ENCODE measurements at places on chromosomes 2 and 18.

DNA sequence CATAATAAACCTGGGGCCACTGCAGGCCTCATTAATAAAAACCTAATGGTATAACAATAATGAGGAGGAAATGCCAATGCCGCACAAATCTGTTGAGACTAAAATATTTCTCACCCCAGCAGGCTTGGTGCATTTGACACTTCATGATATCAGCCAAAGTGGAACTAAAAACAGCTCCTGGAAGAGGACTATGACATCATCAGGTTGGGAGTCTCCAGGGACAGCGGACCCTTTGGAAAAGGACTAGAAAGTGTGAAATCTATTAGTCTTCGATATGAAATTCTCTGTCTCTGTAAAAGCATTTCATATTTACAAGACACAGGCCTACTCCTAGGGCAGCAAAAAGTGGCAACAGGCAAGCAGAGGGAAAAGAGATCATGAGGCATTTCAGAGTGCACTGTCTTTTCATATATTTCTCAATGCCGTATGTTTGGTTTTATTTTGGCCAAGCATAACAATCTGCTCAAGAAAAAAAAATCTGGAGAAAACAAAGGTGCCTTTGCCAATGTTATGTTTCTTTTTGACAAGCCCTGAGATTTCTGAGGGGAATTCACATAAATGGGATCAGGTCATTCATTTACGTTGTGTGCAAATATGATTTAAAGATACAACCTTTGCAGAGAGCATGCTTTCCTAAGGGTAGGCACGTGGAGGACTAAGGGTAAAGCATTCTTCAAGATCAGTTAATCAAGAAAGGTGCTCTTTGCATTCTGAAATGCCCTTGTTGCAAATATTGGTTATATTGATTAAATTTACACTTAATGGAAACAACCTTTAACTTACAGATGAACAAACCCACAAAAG, 580.9 kb upstream of the TMEFF2 start:
- no peaks in the 10 kb centered on the region for H3K36me3 ChIP-seq
- H3K4me1 ChIP-seq = no peaks in the 10 kb centered on the region
- no peak overlapping the region for H3K27ac ChIP-seq

GRCh38 chr18:61922435-61922834, 29.6 kb upstream of the RNF152 start:
- DNase-seq = no peak
- no peaks in the 10 kb centered on the region for H3K36me3 ChIP-seq

DNA sequence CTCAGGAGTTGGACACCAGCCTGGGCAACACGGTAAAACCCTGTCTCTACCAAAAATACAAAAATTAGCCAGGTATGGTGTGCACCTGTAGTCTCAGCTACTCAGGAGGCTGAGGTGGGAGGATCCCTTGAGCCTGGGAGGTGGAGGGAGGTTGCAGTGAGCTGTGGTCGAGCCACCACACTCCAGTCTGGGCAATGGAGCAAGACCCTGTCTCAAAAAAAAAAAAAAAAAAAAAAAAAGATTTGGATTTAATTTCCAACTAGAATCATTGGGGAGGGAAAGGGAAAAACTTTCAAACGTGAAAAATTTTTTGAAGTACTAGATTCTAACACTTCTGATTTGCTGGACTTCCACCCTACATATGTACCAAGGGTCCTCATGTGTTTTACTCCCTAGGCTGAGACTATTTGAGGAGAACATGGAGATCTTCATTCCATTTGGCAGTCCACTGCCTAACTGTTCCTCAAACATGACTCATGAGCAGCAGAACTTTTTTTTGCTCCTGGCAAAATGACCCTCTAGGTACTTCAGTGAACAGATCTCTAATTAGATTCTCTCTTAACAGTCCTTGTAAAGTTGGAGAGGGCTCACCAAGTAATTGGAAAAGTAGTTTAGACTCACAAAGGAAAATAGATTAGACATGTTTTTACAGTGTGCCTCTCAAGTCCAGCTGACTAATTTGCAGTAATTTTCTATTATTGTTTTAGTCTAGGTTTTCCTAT, 267.6 kb downstream of the METTL4 start:
- no peak overlapping the region for H3K27ac ChIP-seq
- no peak overlapping the region for H3K4me3 ChIP-seq
- H3K27me3 ChIP-seq = no peaks in the 10 kb centered on the region
- no peaks in the 10 kb centered on the region for H3K4me1 ChIP-seq
- DNase-seq = no peak

GRCh38 chr2:18384242-18384641, 176.2 kb downstream of the RDH14 start:
- no peak overlapping the region for H3K4me3 ChIP-seq
- no peaks in the 10 kb centered on the region for H3K4me1 ChIP-seq
- H3K27me3 ChIP-seq = no peaks in the 10 kb centered on the region
- H3K36me3 ChIP-seq = no peaks in the 10 kb centered on the region
- H3K27ac ChIP-seq = no peak overlapping the region
- DNase-seq = no peak
